ENCODE measurements at places on chromosomes 7 and 10.

DNA sequence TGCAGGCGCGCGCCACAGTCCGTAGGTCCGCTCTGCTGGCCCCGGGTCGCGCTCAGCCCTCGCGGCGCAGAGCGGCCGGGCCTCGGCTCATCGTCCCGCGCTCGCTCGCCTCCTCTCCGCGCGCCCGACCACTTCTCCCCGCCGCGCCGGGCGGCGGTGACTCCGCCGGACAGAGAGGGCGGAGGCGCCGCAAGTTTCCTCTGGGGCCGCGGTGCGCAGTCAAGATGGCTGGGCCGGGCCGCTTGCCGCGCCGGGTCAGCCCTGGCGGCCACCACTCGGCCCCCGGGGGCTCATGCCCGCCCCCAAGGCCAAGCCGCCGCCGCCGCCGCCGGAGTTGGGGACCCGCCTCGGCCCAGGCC, 441 bp downstream of the FZD8 start:
- DNase-seq, result peak; percentile 34

GRCh38 chr10:22372298-22372697, 27.0 kb downstream of the SPAG6 start:
- no peak for DNase-seq

GRCh38 chr10:69642747-69643146, 12.7 kb downstream of the FAM241B start:
- DNase-seq, result no peak

DNA sequence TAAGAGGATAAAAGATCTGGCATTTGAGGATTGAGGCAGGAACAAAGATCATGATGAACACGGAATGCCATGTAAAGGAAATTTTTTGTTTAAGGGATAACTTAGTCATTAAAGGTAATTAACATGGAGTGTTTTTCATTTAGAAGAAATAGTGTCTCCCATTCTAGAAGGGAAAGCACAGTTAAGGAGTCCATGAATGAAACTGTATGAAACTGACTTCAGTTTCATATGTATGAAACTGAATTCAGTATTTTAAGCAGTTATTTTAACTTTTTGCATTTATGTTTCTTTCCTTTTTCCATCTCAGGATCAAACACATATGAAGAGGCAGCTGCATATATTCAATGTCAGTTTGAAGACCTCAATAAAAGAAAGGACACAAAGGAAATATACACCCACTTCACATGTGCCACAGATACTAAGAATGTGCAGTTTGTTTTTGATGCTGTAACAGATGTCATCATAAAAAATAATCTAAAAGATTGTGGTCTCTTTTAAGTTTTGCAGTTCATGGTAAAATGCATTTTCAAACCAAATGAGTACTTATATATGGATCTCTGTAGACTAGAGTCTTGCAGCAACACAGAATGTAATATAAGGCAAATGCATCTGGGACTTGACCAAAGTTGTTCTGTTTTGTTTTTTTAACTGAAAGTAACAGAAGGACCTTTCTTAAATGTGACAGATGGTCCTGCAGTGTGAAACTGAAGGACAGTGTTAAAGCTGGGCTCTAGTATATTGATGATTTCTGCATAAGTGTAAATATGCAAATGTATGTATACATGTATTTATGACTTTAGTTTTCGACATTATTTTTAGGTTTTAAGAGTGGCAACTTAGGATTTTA, 82.6 kb downstream of the GNAI1 start:
- DNase-seq, result no peak

DNA sequence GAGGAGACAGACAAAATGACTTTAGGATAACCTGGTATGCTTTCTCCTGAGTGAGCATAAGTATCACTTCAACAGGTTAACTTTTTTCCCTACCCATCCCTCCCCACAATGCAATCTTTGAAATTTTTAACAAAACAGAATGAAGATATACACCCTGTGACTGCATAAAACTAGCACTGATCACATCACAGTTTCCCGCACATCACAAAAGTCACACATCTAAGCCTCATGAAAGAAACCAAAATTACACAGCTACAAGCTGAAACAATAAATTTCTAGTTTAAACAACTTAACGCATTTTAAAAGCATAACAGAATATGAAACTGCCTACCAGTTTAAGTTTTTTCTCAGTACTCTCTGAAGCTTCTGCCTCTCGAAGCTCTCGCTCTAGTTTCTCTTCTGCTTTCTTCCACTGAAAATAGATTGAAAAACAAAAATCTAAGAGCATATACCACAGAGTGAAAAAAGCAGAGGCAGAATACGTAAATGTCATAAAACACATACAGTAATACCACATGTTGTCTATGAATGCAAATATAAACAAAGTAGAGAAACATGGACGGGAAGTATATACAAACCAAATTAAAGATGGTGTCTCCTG, 18.1 kb downstream of the NOC3L start:
- no peak for DNase-seq
